ENCODE measurements at places on chromosomes 1 and 21. TPM values are rescaled to one million over a fixed set of nuclear protein-coding genes. Genes with fewer than 3 reads are reported as not detected.

MEX3A gene
- 0.74 TPM for total RNA-seq

IFI16 gene
- 102 TPM for total RNA-seq

SLC35F3 gene
- total RNA-seq: 0.41 TPM

FCER1G gene
- total RNA-seq: 283 TPM

CACNA1S gene
- total RNA-seq: 0.06 TPM

ATP6V1G3 gene
- total RNA-seq: not detected

ERICH3 gene
- total RNA-seq: 8.1 TPM

LRRC38 gene
- total RNA-seq: not detected

IL20 gene
- total RNA-seq: not detected

WDR64 gene
- total RNA-seq: not detected

DNA sequence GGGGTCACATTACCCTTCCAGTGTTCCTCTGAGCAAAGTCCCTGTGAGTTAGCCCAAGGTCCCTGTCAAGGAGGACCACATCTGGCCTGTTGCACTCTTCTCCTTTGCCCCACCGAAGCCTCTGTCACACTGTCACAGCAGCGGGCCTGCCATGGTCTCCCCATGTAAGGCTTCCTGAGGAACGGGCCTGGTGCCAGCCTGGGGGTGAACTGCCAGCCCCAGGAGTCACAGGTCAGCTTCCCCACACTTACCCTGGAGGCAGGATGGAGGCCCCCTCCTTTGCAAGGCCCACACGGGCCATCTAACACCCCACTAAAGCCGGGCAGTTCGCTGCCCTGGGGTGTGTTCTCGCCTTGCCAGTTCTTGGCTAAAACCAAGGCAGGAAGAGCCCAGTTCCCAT, 14.1 kb downstream of the TNFRSF1B start:
- no peak for DNase-seq

GRCh38 chr1:39269791-39270342, 65.4 kb downstream of the MACF1 start:
- DNase-seq: no peak

- DNase-seq: no peak
Observed at GRCh38 chr1:13586001-13586400, 2.4 kb downstream of the PDPN start.

- DNase-seq: no peak
Observed at GRCh38 chr1:9960706-9961562, 17.7 kb downstream of the NMNAT1 start.

GRCh38 chr1:31199236-31199790, 40.4 kb downstream of the NKAIN1 start:
- no peak for DNase-seq

DNA sequence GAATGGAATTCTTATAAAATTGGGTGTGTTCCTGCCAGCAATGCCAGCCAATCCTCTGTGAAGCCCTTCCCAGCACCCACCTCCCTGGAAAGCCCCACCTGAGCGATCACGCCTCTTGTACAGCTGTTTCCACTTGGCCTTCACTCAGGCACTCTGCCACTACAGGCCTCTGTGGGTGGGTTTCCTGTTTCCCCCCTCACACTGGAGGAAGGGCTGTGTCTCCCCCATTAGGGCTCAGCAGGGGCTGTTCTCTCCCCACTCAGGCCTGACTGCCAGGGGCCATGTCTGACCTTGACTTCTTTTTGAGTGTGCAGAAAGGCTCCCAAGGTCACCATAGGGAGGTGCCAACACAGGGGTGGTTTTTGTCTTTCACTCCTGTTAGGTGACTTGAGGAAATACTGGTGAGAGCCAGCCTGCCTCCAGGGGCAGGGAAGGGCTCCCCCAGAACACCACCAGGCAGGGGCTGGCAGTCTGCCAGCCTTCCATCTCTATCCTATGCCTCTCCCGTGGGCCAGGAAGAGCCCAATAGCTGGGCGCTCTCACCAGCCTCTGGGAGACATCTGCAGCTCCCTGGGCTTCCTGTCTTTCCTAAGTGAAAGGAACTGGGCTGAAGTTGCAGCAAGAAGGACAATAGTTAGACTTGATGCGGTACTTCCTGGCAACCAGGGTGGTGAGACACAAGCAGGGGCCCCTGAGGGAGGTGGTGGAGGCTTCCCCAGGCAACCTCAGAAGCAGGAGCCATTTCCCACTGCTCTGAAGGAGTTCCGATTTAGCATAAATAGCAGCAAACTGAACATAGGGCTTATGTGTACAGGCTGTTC, 49.1 kb downstream of the ELK4 start:
- no peak for DNase-seq

DNA sequence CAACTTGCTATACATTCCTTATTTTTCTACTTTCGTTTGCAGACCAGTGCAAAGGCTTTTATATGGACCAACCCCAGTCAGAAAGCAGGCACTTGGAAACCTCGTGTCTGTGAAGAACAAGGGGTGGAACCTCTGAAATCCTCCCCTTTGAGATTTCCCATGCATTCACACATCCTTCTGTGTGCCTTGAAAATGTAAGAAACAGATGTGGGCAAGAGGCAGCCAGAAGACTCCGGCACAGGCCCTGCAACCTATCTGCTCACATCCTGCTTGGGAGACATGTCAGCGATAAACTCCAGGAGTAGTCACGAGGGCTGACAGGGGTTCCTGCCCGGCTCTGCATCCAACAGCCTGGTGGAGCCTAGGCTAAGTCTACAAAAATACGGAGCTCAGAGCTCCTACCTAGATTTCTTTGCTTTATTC, 42.5 kb downstream of the ETS2 start:
- no peak for DNase-seq

DNA sequence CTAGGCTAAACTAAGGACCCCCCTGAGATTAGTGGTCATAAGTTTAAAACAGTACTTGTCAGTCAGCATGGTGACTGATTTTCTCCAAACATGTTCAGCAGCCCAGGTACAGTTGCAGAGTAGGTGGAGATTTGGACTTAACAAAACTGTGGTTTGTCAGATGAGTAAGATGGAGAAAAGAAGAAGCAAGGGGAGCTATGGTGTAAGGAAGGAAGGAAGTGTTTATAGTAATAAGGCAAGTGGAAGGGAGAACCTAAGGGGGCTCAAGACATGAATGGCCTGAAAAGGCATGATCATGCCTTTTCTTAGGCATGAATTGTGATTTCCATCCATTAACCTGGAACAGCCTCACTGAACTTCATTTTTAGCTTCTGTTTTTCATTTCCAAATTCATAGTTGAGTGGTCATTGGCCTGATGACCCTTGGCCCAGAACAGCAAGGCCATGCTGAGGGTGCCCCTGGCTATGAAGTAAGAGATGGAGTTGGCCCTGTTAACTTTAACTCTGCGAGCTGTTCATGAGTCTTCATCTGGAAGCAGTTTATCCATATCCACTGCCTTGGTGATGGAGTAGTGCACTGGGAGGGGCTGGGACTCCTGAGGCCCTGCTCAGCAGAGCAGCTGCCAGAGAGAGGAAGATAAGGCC, 60.7 kb downstream of the LRRC8D start:
- no peak for DNase-seq

DNA sequence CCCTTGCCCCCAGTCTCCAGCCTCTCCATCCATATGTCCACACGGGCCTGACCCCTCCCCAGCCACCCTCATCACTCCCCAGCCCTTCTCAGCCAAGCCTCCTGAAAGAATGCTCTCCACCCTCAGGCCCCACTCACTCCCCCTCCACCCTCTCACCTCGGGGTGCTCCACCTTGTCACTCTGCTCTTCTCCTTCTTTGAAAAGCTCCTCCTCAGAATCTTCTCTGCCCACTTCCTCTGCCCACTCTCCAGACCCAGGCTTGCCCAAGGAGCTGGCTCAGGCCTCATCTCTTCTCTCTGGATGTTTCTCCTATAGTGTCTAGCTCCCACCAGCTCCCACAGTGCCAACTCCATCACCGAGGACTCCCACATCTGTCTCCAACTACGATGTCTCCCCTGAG, 13.9 kb downstream of the COL8A2 start:
- no peak for DNase-seq

- DNase-seq: no peak
Observed at GRCh38 chr21:21921410-21922232, 923.4 kb downstream of the NCAM2 start.

DNA sequence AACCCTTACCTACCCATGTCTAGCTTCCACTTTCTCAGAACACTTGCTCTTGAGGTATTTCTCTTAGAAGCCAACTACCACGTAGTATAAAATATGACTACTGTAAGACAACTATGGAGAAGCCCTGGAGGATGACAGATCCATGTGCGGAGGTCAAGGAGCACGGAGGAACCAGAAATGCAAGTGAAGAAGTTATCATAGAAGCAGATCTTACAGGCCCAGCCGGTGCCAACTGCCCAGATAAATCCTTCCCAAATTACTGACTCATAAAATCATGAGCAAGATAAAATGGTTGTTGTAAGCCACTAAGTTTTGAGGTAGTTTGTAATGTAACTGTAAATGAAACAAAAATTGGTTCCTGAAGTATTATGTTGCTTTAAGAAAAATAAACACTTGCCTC, 12.6 kb downstream of the GTF2B start:
- DNase-seq: no peak

DNA sequence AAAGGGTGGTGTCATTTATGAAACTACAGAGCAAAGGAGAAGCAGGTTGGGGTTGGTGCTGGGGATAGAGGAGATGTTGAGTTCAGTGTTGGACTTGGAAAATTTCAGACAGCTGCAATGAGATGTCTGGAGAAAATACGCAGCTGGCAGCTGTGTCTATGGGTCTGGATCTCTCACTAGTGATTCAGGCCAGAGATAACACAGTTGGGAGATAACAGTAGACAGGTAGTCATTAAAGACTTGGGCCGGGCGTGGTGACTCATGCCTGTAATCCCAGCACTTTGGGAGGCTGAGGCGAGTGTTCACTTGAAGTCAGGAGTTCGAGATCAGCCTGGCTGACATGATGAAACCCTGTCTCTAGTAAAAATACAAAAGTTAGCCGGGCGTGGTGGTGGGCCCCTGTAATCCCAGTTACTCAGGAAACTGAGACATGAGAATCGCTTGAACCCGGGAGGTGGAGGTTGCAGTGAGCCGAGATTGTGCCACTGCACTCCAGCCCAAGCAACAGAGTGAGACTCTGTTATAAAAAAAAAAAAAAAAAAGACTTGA, 2.5 kb upstream of the TFAP2E start:
- DNase-seq: no peak

DNA sequence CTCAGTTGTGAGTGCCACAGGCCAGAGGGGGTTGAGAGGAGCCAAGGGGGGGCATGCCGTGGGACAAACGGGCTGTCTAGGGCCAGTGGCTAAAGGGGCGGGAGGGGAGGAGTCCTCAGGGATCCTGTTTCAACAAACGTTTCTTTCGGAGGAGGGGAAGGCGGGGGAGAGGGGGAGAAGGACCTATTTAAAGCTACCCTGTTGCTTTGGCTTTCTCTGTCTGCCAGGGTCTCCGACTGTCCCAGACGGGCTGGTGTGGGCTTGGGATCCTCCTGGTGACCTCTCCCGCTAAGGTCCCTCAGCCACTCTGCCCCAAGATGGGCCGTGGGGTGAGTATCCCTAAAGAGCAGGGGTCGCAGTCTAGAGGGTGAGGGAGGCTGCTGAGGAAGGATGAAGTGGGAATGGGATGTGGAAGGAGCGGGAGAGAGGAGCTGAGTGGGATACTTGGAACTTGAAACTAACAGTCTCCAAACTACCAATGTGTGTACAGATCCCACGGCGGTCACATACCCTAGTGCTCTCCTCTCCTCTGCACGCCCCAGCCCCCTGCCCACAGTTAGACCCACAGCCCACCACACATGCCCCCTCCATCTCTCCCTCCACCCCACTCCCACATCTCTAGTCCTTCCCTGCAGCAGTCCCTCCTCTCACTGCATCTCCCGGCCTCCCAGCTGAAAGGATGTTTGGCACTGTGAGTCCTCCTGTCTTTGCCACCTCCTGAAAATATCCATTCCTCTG, at the start of gene ATP1A2:
TSS of gene ATP1A2 (plus strand) at position 215 of the 738 bp plus-strand sequence. CDS start at position 318, 103 bp downstream.
- DNase-seq: no peak

DNA sequence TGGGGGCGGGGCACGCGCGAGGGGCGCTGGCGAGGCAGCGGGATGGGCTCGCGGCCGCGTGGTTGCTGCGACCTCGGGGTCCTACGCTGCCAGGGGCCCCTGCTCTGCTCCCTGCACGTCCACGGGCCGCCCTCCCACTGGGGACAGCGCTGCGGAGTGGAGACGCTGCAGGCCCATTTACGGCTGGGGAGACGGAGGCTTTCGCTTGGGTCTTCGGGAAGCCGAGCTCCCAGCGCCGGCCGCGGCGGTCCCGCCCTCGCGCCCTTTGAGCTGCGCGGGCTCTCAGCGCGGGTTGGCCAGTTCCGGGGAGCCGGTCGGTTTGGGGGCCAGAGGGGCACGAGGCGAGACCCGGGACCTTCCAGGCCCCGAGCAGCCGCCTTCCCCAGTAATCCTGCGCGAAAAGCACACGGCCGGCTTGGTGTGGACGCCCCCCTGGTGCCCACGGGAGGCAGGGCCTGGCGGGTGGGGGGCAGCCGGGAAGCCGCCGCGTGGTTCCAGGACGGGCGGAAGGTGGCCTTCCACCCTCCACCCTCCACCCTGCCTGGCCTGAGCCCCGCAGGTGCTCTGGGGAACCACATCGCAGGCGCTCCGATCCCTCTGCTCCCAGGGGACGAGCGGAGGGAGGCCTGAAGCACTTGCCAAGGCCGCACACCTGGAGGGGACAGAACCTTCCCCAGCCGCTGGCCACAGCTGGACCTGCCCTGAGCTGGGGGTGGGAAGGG, 570 bp upstream of the PEX10 start:
- no peak for DNase-seq

DNA sequence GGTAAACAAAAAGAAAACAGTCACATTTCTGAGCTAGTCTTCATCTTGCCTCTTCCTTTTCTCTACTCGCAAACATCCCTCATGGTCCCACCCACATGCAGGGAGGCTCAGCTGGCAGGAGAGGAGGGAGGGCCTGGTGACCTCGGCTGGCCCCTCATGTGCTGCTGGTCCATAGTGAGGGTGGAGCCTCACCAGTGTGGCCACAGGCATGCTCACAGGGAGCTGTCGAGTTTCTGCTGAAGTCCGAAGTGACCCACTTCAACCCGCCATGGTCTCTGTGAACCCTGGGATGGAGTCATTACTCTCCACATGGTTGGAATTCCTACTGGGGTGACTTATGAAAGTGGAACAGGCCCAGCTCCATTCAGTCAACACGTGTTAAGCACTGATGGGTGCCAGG, 253.4 kb downstream of the RHOU start:
- DNase-seq: no peak

GRCh38 chr1:63915121-63915520, 141.3 kb downstream of the ROR1 start:
- DNase-seq: no peak

- DNase-seq: no peak
Observed at GRCh38 chr1:223887747-223888418, 42.1 kb upstream of the TP53BP2 start.

DNA sequence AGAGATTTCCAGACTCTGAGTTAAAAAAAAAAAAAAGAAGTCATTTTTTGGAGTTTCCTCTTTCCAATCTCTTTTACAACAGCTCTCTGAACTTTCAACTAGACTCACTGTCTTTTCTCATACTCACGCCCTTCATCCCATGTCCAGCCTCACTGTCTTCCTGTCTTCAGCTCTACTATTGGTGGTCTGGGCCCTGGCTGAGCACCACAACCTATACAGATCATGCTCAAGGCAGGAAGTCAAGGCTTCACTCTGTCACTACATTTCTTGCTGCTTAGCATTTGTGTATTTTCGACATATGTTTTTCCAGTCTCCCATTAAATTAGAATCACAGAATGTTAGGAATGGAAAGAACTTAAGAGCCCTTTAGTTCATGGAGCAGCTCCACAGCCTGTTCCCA, 106.4 kb upstream of the PPP2R5A start:
- DNase-seq: no peak

- no peak for DNase-seq
Observed at GRCh38 chr21:31992391-31992790, 119.6 kb downstream of the HUNK start.

- DNase-seq: peak; percentile 84
Observed at GRCh38 chr1:45686015-45686287, 382 bp downstream of the GPBP1L1 start.
